CD4-positive, CD25-positive, alpha-beta regulatory T cell (primary cell): ENCODE measurements at places on chromosomes 5 and 9. TPM values are rescaled to one million over a fixed set of nuclear protein-coding genes. Genes with fewer than 3 reads are reported as not detected.

The PLEKHG4B gene
- not detected for total RNA-seq

The FAM78A gene
- total RNA-seq, result 95.6 TPM

The TBC1D9B gene
- 53.1 TPM for total RNA-seq

- DNase-seq, result no peak
Observed at GRCh38 chr5:128669803-128670202, 131.8 kb upstream of the FBN2 start.

GRCh38 chr5:1172007-1172581 lies 29.3 kb upstream of the SLC6A19 start:
- no peak for DNase-seq

DNA sequence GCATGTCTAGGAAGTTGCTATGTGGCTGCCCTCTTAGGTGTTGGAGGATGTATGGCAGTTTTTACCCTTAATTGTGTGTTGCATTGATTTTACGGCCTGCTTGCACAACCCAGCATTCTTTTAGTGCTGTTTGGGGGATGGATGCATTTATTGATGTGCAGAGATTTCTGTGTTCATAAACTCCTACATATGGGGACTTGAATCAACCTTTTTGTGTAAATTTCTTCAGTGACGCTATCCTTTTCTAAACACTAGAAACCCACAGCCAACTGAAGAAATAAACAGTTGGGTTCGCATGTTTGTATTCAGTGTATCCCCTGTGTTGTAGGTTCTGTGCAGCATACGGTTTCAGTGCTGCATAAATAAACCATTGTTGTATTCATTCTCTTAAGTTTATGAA lies 263.7 kb downstream of the RASEF start:
- DNase-seq, result no peak

GRCh38 chr5:55407059-55407684 lies 99.4 kb downstream of the MTREX start:
- peak; percentile 15 for DNase-seq

- DNase-seq, result no peak
Observed at GRCh38 chr9:134730011-134730760, 88.6 kb downstream of the COL5A1 start.
